ENCODE measurements at places on chromosomes 5 and 9. TPM values are rescaled to one million over a fixed set of nuclear protein-coding genes. Genes with fewer than 3 reads are reported as not detected.

The BNC2 gene
- total RNA-seq, result 22.0 TPM

The SLC34A1 gene
- total RNA-seq, result not detected

The ZBTB26 gene
- total RNA-seq, result 5.8 TPM

The BNIP1 gene
- total RNA-seq, result 8.2 TPM

The GRM6 gene
- total RNA-seq, result not detected

The FGF18 gene
- 15.2 TPM for total RNA-seq

The KCNN2 gene
- 0.57 TPM for total RNA-seq

All from aorta (tissue), 5 donors.